ENCODE measurements at places on chromosomes 11 and 22.
A peak's percentile ranks its signal among the peaks of the same experiment; 100 is the strongest.

- no peak for DNase-seq
These were observed 94.8 kb downstream of the FEZ1 start for GRCh38 chr11:125401235-125401634.

DNA sequence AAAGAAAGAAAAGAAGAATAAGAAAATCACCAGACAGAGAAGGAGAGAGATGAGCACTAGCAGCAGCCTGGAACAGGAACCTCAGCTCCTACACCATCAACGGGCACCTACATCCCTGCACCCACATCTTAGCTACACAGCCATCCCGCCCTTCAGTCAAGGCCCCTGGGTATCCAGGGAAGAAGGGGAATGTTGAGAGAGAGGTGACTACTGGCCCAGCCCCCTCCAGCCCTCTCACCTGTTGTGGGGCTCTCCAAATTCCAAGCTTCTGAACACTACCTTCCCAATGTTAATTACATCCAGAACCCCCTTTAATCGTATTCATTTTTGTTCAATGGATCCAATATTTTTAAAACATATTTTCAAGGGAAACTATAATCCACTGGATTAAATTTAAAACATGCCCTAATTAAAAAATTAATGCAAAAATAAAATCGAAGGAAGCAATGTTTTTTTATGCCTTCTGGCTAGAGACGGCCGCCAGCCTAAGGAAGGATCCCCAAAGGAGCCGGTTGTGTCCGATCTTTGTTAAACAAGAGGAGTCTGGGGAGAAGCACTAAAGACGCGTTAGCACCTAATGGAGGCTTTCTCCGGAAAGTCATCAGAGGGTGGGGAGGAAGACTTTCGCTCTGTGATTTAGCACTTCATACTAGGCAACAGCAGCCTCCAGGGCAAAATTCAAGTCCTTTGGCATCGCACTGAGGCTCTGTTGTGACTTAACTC lies 9.5 kb downstream of the TPST2 start:
- no peak for DNase-seq

DNA sequence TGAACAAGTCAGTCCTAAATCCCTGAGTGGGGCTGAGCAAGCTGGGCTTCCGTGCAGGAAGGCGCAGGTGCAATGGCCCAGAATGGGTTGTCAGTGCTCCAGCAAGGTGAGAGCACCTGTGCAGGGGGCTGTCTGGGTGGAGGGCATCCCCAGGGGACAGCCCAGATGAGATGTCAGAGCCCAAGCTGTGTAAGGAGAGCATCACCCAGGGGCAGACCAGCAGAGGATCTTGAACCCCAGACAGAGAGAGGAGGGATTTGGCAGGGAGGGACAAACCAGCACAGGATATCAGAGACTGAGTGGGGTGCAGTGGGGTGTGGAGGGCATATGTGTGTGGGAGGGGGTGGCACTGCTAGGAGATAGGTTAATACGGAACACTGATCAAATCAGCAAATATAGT lies 114.9 kb upstream of the TMEM45B start:
- DNase-seq: peak; percentile 1

DNA sequence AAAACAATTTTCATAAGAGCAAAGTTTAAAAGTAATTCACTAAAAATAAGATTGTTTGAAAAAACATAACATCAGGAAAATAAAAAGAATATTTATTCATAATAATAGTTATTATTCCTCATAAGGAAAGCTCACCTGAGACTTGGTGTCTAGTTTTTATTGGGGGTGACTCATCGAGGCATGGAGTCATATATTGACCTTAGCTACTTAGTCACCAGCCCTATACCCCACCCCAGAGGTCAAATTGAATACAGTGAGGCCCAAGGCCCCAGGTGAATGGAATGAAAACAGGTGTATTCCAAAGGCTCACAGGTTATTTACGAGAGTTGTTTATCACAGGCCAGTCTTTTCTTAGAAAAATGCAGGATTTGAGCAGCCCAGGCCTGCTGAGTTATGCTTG lies 36.9 kb downstream of the CNTF start:
- no peak for DNase-seq

DNA sequence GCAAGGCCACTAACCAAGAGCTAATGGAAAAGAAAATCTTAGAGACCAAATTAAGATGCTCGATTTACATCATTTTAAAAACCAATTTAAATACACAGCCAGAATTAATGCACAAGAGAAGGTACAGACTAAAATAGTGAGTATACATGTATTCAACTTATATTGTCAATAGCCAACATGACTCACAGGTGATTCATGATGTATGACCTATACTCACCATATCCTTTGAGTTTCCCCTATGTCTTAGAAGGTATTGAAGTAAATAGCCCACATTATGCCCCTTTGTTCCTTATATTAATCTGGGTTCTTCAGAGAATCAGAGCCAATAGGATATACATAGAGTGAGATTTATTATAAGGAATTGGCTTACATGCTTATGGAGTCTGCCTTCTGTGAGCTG lies 97.5 kb upstream of the ANO3 start:
- DNase-seq: no peak

- DNase-seq: no peak
These were observed 10.4 kb downstream of the NUP98 start for GRCh38 chr11:3786781-3787428.

- no peak for DNase-seq
These were observed 373.9 kb upstream of the FAT3 start for GRCh38 chr11:91850533-91851275.

DNA sequence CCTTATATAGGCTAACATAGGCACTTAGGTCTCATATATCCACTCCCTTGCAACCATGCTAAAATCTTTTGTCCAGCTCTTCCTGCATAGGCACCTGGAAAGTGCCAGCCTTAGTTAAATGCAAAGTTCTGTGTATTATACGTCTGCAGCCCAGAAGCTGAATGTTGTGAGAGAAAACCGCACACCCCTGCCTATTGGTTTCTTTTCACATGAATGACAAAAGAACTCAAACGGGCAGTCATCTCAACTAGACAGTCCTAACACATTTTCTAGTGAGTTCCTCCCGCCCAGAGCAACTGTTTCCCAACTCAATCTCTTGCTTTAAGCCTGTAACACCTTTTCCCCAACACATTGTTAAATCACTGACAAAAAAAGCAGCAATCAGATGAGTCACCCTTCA lies 69.4 kb upstream of the SC5D start:
- no peak for DNase-seq

DNA sequence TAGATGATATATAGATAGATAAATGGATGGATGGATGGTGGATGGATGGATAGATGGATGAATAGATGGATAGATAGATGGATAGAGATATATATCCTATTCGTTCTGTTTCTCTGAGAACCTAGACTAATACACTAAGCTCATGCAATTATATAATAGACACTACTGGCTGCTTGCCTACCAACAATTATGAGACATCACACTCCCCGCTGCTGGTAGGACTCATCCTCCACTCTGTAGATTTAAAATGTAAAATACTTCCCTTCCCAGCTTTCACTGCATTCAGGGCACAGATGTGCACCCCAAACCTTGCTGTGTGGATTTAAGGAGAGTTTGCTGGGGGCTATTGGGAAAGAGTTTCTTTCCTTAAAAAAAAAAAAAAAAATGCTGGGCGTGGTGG lies 28.3 kb upstream of the RCN1 start:
- DNase-seq: no peak

GRCh38 chr11:72426758-72427157 lies 7.6 kb downstream of the CLPB start:
- no peak for DNase-seq

DNA sequence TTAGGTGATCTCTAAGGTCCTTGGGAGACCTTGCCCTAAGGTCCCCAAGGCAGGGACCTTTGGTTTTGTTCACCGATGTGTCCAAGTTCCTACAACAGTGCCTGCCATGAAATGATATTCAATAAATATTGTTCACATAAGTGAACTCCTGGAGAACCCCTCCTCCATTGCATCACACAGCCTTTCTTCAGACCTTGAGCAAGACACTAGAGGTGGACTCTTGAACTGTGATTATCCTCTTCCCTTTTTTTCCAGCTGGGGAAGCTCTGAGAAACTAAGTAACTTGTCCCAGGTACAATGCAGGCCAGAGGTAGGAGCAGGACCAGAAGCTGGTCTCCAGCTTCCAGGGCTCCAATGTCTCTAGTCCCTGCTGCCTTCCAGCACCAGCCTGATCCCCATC lies 76.6 kb upstream of the LMO1 start:
- DNase-seq: no peak

DNA sequence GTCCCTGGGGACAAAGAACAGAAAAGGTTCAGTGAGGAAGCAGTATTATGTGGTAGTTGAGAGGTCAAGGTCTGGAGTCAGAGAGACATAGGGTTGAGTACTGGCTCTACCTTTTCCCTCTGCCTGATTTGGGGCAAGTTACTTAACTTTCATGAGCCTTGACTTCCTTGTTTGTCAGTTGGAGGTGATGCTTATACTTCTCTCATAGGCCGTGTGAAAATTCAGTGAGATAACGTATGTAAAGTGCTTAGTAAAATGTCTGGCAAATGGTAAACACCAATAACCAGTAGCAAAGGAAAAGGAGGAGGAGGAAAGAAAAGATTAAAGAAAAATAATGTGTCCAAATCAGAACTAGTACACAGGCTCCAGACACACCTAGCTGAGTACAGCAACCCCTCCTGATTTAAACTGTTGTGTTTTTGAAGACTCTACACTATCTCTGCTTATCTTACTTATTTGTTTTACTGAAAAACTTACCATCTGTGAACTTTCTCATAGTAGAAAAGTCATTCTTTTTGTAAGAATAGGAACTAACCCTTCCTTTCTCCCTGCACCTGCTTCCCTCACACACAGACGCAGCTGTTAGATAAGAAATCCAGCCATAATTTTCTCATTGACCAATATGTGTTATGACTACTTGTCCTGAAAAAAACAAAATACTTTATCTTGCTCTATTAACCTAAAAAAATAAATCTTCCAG lies 126.9 kb downstream of the CD44 start:
- no peak for DNase-seq

DNA sequence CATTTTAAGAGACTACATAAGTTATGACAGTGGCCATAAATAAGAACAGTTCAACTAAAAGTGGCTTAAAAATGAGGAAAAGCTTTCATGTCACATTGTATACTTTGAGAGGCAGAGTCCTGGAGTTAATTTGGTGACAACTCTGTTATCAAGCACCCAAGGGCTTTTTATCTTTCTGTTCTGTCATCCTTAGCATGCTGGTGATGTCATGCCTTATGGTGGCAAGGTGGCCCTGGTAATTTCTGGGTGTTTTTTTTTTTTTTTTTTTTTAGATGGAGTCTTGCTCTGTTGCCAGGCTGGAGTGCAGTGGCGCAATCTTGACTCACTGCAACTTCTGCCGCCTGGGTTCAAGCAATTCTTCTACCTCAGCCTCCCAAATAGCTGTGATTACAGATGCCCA lies 158.8 kb downstream of the AASDHPPT start:
- no peak for DNase-seq

DNA sequence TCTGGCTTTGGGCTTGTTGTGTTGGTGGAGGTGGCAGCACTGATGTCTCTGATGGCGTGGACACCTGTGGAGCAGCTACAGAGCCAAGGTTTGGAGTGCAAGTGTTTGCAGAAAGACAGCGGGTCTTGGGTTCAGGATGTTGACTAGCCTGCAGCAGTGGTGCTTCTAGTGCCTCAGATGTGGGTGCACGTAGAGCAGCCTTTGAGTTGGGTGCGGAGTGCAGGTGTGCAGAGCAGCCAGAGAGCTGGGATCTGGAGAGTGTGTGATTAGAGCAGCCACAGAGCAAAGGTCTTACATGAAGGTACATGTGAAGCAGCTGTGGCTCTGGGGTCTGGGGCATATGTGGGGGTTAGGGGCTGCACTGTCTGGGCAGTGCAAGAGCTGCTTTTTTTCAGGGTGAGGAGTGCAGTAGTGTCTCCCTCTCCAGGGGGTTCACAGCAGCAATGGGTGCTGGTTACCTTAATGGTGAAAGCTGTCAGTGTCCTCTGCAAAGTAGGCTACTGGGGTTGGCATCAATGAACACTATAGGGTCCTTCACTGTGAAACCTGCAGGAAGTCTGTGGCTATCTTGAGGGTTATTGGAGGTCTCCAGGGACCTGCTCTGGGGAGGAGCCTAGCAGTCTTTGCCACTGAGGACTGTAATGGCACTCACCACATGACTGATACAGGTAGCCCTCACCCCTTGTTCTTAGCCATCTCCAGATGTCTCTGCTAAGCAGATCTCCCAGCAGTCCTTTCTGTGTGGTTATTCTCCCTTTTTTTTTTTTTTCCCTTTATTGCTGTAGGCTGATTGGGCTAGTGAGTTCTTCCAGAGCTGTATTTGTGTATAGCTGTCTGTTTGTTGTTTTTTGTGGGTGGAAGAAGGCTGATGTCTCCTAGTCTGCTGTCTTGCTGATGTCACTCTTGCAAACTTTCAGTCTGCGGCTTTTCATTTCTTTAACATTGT lies 14.3 kb downstream of the BIRC2 start:
- DNase-seq: no peak

DNA sequence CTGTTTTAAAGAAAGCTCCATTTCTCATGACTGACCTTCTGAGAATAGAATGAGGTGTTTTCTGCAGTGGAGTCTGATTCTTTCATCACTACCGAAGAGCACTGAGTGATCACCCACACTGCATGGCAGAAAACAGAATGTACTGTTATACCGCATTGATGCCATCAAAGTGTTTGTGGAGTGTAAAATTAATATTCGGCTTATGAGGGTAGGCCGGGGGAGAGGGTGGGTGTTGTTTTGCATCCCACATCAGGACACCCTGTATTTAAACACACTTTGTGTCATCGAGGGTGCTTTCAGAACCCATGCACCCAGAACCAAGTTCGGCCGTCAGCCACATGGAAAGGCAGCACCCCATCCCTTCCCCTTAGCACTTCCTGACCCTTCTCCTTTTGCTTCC lies 41.3 kb upstream of the ETS1 start:
- DNase-seq: no peak

GRCh38 chr11:76267556-76267955 lies 61.3 kb upstream of the WNT11 start:
- DNase-seq: no peak

GRCh38 chr22:47146391-47146790 lies 383.9 kb downstream of the TBC1D22A start:
- DNase-seq: no peak

DNA sequence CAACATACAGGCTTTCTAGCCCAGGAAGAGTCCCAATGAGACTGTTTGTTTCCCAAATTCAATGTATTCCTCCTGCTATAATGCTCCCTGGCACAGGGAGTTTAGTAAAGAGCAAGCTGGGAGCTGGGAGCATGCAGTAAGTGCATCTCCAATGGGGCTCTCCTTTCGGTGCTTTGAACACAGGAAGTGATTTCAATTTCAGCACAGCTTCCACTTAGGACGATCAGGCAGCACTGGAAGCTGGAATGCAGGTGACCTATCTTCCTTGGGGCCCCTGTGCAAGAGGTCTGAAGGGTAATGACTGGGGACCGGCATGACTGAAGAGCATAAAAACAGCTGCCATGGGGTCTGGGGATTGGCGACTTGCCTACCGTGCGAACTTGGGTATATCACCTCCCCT lies 76.0 kb downstream of the LARGE1 start:
- DNase-seq: no peak

DNA sequence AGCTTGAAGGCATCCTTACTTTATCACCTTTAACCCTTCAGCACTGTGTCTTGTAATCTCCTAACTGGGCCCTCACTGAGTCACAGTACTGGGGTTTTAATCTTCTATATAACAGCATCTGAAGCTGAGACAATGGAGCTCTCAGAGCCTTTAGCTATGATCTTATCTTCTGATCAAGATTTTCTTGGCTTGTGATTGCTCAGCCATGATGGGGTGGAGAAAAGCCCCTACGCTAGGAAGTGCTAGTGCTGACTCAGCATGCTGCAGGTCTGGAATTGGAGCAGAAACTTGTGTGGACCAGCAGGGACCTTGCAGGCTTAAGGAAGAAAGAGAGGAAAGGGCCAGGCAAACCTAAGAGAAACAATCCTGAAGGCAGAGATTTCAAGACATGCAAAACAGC lies 71.7 kb upstream of the EED start:
- no peak for DNase-seq

Measured in iPS-NIHi11 (cell line).